GM23248 (cell line): ENCODE measurements at places on chromosomes 16 and 17. TPM values are rescaled to one million over a fixed set of nuclear protein-coding genes. Genes with fewer than 3 reads are reported as not detected.

GRCh38 chr17:37429039-37429438, 22.4 kb downstream of the TADA2A start:
- DNase-seq: no peak

GRCh38 chr16:65663774-65664173, 541.9 kb upstream of the CDH11 start:
- DNase-seq: no peak

DNA sequence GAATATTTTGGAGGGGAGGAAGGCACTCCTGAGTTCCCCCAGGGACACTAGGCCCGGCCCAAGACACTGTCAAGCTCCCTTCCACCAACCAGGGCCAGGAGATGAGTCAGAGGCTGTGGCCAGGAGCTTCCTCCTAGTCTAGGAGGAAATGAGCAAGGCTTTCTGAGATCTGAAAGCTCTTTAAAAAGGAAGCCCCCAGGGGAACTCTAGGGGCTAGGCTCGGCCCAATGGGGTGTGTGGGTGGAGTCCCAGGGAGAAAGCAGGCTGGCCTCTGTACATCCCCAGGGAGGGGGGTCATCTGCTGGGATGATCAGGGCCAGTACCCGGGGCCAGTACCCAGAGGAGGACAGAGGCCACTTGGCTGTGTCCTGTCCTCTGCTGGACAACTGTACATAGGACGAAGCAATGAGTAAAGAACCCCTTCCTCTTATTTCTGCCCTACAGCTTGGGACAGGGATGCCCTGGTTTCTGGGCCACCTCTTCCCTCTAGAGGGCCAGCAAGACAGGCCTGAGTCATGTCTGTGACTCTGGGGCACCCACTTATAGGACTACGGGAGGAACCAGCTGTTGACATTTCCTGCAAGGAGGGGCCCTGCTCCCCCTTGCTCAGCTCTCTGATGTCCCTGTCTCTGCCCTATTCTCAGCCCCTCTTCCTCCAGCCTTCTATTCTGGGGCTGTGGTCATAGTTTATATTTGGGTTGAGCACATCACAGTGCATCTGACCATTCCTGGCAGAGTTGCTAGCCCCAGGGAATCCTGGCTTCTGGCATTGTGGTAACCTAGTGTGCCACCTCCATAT, 2.7 kb downstream of the FHOD1 start:
- peak; percentile 98 for DNase-seq

DNA sequence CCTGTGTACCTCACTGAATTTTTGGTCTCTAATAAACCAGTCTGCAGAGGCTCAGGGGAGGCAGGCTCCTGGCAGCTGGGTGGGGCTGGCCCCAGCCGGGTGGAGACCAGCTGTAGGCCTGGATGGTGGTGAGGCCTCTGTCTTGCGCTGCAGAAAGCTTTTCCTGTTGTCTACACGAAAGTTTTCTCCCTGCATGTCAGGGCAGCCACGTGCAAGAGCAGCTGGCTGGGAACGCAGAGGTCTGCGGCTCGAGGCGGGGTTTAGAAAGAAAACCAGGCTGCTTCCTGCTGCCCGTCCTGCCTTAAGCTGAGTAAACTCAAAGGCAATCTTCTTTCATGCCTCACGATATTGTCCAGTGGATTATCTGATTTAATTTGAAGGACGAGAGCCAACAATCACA, 2.4 kb downstream of the SERPINF1 start:
- DNase-seq: peak; percentile 93

DNA sequence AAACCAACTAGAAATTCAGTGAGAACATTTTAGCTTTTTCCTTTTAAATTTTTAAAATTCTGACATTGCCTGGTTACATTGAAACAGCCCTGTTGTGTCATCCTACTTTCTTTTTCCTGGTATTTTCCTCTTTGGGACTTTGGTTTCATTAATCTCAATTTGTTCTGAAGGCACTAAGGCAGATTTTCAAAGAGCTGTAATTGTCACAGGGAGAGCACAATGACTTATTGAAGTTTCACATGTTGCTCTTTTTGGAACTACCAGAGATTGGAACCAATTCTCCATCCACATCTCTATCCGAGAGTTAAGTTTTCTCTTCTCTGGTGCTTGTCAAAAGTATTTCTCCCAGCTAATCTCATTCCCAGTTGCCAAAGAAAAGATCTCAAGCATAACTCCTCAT, 144.7 kb upstream of the TBX2 start:
- DNase-seq: no peak

- no peak for DNase-seq
These were observed 43.3 kb upstream of the GINS3 start for GRCh38 chr16:58348986-58349385.

GRCh38 chr16:26441178-26441577, 625.5 kb upstream of the C16orf82 start:
- no peak for DNase-seq

The NEUROD2 gene
- total RNA-seq: not detected in 2 replicates

GRCh38 chr17:57740235-57740528, 4.9 kb downstream of the CCDC182 start:
- DNase-seq: no peak

DNA sequence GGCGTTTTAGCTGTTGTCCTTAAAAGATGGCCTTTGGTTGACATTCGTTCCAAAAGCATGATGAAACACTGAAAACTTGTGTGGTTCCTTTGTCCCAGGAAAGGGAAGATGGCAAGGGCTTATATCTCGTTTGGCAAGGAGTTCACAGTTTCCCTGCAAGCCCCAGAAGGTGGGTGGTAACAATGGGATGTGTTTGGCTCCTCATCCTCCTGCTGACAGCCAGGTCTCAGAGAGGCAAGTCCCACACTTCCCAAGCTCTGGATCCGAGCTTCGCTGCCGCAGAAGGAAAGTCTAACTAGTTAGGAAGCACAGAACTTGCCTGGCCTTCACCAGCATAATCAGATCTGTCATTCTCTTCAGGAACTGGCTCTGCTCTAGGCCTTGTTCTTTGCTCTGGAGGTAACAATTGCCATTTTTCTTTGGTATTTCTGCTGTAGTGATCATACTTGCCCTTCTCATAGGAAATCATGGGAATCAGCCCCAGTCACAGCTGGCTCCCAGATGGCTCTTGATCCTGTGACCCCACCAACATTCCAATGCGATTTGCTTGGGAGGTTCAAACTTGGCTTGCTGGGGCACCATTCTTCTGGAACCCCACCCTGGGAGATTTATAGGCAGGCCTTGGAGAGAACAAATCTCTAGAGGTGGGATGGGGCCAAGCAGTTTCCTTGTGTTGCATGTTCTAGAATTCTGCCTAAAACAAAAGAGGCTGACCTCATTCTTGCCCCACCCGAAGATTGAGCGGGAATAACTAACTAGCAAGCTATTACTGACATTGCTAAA, 17.9 kb downstream of the KPNA2 start:
- DNase-seq: peak; percentile 78

- no peak for DNase-seq
These were observed 8.3 kb downstream of the UBALD1 start for GRCh38 chr16:4606354-4606753.

DNA sequence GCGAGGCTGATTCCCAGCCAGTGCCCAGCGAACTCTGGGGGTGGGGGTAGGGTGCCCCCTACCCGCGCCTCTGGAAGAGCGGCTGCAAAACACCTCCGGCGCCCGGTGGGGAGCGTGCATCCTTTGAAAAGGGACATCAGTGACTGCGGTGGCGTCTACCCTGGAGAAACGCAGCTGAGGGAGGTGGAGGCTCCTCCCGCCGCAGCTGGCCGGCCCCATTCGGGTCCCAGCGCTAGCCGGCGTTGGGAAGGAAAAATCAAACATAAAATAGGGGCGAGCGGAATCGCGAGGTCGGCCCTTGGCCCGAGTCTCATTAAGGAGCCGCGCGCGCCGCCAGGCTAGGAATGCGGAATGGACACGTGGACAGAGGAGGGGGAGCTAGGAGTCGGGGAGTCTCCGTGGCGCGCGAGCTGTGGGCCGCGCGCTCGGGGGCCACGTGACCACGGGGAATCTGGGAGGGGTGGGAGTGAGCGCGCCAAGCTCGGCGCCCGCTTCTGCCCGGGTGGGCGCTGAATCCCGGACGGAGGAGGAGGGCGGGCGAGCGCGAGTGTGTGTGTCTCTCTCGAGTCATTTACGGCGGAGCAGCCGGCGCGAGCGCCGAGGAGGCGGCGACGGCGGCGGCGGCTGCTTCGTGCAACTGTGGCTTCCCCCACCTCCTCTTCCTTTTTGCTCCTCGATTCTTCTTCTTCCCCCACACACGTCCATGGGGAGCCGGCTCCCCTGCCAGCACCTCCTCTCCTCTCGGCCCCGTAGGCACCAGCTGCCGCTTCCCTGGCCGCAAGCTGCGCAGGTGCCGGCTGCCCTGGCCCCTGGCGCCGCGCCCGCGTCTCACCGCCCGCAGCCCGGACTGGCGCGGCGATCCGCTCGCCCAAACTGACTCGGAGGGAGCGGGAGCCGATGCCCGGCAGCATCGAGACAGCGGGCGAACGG, at the start of gene TMEM132E:
Gene TMEM132E, plus strand, starts transcription at position 566 of the 930 bp plus-strand sequence. CDS start 1,495 bp downstream, outside the sequence.
- peak; percentile 51 for DNase-seq

GRCh38 chr16:30894540-30895368, 877 bp upstream of the BCL7C start:
- DNase-seq: peak; percentile 38

The EVI2A gene
- total RNA-seq: 0.86 and 0.89 TPM in 2 replicates

DNA sequence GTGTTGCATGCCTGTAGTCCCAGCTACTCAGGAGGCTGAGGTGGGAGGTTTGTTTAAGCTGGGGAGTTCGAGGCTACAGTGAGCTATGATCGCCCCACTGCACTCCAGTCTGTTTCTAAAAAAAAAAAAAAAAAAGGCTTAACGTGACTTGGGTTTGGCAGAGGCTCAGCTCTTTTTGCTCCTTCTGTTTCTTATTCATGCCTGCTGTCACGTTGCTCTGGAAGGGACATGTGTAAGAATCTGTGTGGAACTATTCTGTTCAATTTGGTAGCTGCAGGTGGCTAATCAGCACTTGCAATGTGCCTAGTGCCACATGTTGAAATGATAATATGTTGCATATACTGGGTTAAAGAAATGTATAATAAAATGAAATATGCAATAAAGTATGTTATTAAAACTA, 20.9 kb upstream of the SYT17 start:
- peak; percentile 28 for DNase-seq

DNA sequence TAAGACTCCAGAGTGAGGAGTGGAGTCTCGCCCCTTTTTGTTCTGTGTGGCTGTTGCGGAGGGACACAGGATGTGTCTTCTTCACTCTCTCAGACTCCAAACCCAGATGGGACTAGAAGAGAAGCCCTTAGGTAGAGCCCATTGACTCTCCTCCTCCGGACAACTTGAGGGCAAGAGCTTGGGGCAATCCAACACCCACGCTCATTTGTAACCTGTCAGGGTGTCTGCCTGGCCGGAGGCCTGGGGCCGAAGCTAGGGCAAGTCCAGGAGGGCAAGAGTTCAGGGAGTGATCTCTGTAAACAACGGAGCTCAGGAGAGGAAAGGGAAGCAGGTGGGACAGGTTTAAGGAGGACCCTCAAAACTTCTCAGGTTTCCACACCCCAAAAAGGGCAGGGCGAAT, 1.4 kb upstream of the HOXB1 start:
- DNase-seq: no peak

The RPH3AL gene
- 2.7 and 13.4 TPM in 2 replicates for total RNA-seq

DNA sequence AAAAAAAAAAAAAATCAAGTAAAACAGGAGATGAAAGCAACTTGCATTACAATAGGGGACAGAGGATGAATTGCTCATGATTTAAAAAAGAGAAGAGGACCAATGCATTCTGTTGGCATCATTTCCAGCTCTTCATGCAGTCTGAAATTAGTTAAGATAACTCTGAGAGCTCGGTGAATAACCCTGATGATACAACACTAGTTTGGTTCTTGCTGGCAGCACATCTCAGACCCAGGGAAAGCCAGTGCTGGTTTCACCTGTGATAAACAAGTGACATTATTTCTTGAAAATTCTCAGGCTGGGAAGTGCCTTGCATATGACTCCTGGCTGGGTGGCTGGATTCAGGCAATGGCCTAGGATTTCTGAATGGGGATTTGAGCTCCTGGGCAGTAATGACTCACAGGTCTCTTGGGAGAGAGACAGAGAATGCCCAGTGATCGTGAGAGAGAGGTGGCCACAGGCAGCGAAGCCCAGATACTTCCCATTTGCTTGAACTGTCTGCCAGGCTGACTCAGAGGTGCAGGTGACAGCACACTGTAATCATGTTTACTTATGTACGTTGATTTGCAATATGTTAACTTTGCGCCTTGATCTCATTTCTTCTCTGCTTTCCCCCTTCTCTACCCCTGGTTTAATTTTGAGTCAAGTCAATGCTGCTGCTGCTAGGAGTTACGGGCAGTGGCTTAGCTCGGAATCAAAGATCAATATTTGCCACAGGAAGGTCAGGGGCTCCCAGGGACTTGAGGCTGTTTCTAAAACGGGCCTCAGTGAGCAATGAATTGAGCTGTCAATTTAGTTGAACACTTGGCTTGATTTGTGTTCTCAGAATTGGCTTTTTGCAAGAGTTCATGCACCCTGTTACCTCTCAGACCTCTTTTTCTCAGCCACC, 27.1 kb downstream of the ARSG start:
- peak; percentile 90 for DNase-seq

The CACNG5 gene
- not detected in 2 replicates for total RNA-seq

DNA sequence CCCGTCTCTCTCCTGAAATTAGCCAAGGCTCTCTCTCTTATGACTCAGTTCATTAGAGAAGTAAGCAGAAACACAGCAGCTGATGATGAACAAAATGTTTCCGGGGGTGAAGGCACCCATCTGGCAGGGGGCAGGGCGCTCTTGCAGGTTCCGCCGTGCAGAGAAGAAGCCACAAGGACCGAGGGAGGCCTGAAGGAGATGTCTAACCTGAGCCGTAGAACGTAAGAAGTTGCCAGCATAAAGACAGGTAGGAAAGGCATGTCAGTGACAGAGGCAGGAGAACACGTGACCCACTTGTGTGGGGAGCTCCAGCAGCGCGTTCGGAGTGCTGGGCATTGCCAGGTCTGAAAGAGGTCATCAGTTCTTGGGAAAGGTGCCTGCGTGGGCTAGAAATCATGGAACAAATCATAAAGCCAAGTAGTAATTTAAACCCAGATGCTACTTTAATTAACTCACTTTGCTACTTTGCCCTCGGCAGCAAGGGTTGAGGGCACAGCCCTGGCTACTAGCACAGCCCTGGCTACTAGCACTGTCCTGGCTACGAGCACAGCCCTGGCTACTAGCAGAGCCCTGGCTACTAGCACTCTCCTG, 198.6 kb downstream of the RPTOR start:
- peak; percentile 64 for DNase-seq
